ENCODE measurements at places on chromosomes 3 and 15.

DNA sequence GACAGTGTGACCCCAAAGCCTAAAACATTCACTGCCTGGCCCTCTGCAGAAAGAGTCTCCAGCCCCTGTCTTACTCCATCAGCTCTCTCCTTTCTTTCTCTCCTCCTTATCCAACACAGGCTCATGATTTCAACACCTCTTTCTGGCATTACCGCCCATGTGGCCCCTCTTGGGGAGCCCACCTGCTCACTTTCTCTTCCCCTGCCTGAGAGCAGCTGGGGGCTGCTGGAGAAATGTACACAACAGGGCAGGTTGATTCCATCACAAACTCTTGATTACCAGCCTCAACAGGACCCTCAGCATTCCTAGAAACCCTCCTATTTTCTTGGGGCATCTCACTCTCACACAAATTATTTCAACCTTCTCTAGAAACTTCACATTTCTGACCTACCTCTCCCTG, 98.3 kb downstream of the ABHD5 start:
- no peak overlapping the region for H3K27ac ChIP-seq
- H3K4me1 ChIP-seq = no peaks in the 10 kb centered on the region
- H3K4me3 ChIP-seq = no peak overlapping the region
- DNase-seq = no peak
- no peaks in the 10 kb centered on the region for H3K36me3 ChIP-seq

GRCh38 chr3:48372377-48372770, 355 bp downstream of the FBXW12 start:
- no peak for DNase-seq
- H3K27me3 ChIP-seq = no peaks in the 10 kb centered on the region
- H3K36me3 ChIP-seq = no peaks in the 10 kb centered on the region
- no peak overlapping the region for H3K4me3 ChIP-seq

DNA sequence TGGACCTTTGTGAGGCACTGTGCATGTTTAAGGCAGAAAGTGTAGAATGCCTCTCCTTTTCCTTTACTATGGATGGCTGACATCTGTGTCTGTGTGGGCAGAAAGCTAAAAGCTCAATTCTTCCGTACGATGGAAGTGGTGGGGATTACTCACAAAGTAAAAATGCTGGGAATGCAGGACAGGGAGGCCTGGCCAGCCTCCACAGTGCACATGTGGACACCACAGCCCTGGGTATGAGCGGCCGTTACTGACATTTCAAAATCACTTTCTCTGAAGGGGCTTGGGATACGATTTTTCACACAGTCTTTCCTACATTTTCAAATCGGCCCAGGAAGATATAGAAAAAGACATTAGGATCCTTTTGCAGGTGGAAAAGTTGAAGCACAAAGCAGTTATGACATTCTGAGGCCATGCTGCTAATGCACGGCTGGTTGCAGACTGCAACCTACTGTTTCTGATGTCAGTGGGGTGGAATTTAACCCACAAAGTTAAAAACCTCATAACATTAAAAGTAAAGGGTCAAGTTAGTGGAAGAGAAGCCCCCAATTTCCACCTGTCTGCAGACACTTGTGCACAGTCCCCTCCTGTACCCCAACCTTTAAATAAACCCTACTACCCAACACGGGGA, 27.9 kb downstream of the EHD4 start:
- peaks cover 14% of the 10 kb centered on the region for H3K4me1 ChIP-seq
- peaks cover 7% of the 10 kb centered on the region for H3K36me3 ChIP-seq
- no peak overlapping the region for H3K27ac ChIP-seq
- no peak for DNase-seq
- no peak overlapping the region for H3K4me3 ChIP-seq

GRCh38 chr15:45866616-45867015, 231.8 kb downstream of the SQOR start:
- no peaks in the 10 kb centered on the region for H3K27me3 ChIP-seq
- no peak overlapping the region for H3K27ac ChIP-seq
- H3K36me3 ChIP-seq = no peaks in the 10 kb centered on the region
- no peak for DNase-seq
- H3K4me3 ChIP-seq = no peak overlapping the region

DNA sequence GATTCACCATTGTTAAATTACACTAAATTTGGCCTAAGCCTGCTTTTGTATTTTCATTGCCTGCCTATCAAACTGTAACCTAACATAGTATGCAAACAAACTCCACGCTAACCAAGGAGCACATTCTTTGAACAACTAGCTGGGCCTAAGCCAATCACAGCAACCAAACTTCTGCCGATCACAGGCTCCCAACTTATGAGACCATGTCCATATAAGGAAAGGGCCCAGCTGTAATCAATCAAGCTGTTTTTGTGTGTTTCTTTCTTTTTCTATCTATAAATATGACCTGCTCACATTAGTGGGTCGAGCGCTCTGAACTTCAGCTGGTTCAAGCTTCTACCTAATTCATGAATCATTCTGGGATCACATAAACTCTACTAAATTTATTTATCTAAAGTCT, 473.6 kb downstream of the SI start:
- no peak overlapping the region for H3K4me3 ChIP-seq
- no peak for DNase-seq
- no peak overlapping the region for H3K27ac ChIP-seq

DNA sequence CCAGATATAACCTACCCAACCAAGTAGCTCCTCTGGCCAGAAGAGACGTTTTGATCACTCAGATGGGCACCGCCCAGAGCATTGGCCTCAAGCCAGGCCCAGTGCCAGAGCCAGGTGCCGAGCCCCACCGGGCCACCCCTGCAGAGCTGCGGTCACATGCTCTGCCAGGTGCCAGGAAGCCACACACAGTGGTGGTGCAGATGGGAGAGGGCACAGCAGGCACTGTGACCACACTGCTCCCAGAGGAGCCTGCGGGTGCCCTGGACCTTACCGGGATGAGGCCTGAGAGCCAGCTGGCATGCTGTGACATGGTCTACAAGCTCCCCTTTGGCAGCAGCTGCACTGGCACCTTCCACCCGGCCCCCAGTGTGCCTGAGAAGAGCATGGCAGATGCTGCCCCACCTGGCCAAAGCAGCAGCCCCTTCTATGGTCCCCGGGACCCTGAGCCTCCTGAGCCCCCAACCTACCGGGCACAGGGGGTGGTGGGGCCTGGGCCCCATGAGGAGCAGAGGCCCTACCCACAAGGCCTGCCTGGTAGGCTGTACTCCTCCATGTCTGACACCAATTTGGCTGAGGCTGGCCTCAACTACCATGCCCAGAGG, 19.1 kb upstream of the APEH start:
- no peaks in the 10 kb centered on the region for H3K36me3 ChIP-seq
- no peak overlapping the region for H3K4me3 ChIP-seq
- H3K27ac ChIP-seq = no peak overlapping the region

DNA sequence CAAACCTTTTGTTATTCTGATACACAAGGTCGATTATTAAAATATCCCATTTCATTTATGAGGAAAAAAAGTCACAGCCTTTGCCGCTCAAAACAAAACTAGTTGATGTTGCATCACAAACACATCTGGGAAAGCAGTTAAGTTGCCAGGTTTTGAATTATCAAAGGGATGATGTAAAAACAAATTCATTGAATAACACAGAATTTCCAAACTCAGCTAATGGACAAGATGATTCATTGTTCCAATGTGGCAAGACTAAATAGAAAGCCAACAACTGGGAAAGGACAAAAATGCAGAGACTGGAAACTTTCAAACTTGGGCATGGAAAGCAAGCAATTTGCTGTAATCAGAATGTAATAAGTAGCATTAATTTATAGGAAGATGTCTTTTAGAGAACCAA, 610.0 kb upstream of the ZNF385D start:
- H3K27me3 ChIP-seq = no peaks in the 10 kb centered on the region
- H3K36me3 ChIP-seq = no peaks in the 10 kb centered on the region
- DNase-seq = no peak

DNA sequence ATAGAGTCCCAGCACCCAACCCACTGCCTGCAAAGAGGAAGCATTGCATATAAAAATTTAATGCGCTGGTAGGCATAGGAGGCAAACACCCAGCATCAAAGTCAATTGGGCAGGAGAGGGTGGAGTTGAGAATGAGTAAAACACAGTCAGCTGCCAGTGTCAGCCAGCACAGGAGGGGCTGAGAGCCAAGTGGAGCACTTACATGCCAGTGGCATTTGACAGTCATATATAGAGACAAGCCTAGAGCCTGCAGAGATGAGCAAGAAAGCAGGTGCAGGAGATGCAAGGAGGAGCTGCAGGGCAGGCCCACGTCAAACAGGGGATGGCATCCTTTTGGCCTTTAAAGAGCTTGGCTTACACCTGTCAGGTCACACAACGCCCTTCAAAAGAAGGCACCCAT, 27.6 kb upstream of the ZFAND6 start:
- H3K4me1 ChIP-seq = peaks cover 6% of the 10 kb centered on the region
- no peak for DNase-seq
- no peaks in the 10 kb centered on the region for H3K27me3 ChIP-seq
- no peaks in the 10 kb centered on the region for H3K36me3 ChIP-seq

- H3K4me3 ChIP-seq = no peak overlapping the region
- no peak for DNase-seq
- H3K27ac ChIP-seq = no peak overlapping the region
- peaks cover 11% of the 10 kb centered on the region for H3K4me1 ChIP-seq
- no peaks in the 10 kb centered on the region for H3K36me3 ChIP-seq
- H3K27me3 ChIP-seq = peaks cover 18% of the 10 kb centered on the region
Observed at GRCh38 chr3:44001072-44001471, 240.6 kb upstream of the TOPAZ1 start.

DNA sequence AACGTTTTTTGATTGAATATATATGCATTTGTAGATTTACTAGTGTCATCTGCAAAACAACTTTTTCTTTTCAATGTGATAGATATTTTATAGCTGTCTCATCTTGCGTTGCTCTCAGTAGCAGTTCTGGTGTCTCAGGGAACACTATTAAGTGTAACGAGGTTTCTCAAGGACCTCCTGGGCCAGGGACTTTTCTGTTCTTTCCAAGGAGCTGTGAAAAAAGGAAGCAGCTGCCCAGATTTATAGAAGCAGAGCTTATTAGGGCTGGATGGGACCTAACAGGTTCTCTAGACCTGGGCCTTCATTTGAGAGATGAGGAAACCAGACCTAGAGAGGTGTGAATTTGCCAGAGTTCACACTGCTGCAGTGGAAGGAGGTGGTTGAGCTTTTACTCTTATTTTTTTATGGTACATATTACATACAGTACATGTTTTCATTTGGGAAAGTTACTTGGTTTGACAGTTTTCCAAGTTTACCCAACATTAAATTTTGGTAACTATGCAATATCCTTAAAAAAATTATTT, 16.1 kb downstream of the MAP2K1 start:
- H3K36me3 ChIP-seq = peaks cover 7% of the 10 kb centered on the region
- no peak for DNase-seq
- no peak overlapping the region for H3K27ac ChIP-seq
- peaks cover 70% of the 10 kb centered on the region for H3K4me1 ChIP-seq
- H3K4me3 ChIP-seq = no peak overlapping the region

Measured in T-cell (primary cell).